ENCODE measurements at places on chromosomes 3 and 15. TPM values are rescaled to one million over a fixed set of nuclear protein-coding genes. Genes with fewer than 3 reads are reported as not detected.
A peak's percentile ranks its signal among the peaks of the same experiment; 100 is the strongest.

ZPLD1 gene
- polyA plus RNA-seq = 0.60 TPM

- DNase-seq = no peak
Measured at GRCh38 chr3:172074586-172074985, 35.2 kb downstream of the FNDC3B start.

GRCh38 chr3:8712908-8713255 lies 20.7 kb upstream of the CAV3 start:
- no peak for DNase-seq

DNA sequence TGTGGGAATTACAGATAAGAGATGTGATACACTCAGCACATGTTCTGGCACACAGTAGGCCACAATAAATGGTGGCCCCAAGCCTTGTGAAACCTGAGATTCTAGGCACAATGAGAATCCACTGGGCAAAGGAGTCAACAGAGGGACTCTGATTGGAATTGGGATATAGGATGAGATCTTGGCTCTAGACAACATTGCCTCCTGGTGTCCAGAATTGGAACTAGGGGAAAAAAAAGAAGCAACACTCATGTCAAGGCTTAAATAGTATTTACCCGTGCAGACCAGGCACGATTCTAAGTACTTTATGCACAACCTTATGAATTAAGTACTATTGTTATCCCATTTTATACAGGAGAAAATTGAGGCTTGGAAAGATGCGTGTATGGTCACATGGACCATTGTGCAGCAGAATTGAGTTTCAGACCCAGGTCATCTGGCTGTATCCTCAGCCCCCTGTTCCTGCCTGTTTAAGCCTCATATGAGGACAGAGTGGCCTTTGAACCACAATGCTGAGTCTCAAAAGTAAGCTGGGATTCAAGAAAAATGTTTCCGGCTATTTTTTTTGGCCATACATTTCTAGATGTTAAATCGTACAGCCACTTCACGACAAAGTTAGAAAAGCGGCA lies 124.8 kb downstream of the SV2B start:
- DNase-seq = peak; percentile 47

- DNase-seq = no peak
Measured at GRCh38 chr15:78212546-78213424, 21.6 kb downstream of the ACSBG1 start.

- DNase-seq = no peak
Measured at GRCh38 chr3:183151821-183152351, 10.6 kb downstream of the LAMP3 start.
